ENCODE measurements at places on chromosomes 6 and 20. TPM values are rescaled to one million over a fixed set of nuclear protein-coding genes. Genes with fewer than 3 reads are reported as not detected.

The MEP1A gene
- not detected for total RNA-seq

The SIM1 gene
- total RNA-seq: not detected

The EYA2 gene
- 9.1 TPM for total RNA-seq

The MPIG6B gene
- not detected for total RNA-seq

The ZSCAN16 gene
- total RNA-seq: 2.8 TPM

The AIF1 gene
- 91.0 TPM for total RNA-seq

GRCh38 chr6:138240476-138241245 lies 22.4 kb upstream of the PBOV1 start:
- no peak for DNase-seq

DNA sequence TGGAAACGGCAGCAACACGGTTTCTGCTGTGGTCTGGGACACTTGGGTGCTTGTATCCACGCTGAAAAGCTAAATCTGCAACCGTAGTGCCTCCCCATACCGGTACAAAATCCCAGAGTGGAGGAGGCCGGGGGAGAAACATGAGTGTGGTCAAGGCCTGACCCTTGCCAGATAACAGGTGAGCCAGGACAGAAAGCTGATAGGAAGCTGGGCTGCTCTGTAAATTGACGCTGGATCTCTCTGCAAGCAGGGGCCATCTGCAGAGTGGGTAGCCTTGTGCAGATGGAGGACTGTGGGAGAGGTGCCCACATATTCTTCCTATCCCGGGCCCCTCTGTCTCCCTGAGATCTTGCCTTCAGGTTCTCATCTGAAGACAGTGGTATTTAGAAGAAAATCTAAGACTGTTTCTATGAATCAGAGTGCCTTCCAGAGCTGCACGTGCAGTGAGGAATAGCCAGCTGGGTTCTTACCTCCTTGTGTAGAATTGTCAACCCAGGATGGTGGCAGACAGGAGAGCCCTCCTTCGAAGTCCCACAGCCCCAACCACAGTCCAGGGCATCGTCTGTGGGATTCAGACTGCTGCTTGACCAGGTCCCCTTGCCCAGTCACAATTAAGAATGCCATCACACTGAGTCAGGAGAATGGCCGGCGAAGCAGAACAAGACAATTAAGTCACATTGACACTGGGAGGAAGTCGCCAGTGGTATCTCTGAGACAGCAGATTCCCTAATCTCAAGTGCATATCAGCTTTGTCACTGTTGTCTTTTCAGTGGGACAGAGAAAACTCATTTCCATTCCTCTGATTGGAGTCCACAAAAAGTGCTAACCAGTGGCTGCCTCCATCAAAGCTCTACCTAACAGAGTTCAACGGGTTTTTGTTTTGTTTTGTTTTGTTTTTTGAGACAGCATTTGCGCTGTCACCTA lies 100.0 kb upstream of the RIPOR2 start:
- no peak for DNase-seq

- no peak for DNase-seq
These were observed 1.4 kb downstream of the PHACTR1 start for GRCh38 chr6:12718015-12718414.

- DNase-seq: no peak
These were observed 124.0 kb downstream of the JARID2 start for GRCh38 chr6:15369838-15370237.

DNA sequence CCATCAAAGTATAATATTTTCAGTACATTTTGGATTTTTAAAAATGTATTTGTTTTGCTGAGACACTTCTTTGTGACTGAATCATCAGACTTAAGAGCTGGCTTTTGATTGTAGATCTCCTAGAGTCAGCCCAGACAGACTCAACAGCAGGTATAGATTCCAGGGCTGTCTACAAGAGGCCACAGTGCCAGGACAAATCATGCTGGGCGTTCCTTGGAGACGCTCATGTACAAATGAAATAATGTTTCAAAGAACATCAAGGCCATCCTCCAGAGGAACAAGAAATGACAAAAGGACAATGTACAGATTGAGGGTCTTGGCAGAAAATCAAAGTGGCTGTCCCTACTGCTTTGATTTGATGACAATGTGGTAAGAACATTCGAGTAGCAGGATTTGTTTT lies 369.3 kb downstream of the GRIK2 start:
- DNase-seq: no peak

- DNase-seq: no peak
These were observed 334.3 kb downstream of the ZFAND3 start for GRCh38 chr6:38153798-38154345.

- no peak for DNase-seq
These were observed 41.4 kb downstream of the TRMT6 start for GRCh38 chr20:5908981-5909380.

GRCh38 chr6:79302341-79302740 lies 67.9 kb upstream of the HMGN3 start:
- no peak for DNase-seq

DNA sequence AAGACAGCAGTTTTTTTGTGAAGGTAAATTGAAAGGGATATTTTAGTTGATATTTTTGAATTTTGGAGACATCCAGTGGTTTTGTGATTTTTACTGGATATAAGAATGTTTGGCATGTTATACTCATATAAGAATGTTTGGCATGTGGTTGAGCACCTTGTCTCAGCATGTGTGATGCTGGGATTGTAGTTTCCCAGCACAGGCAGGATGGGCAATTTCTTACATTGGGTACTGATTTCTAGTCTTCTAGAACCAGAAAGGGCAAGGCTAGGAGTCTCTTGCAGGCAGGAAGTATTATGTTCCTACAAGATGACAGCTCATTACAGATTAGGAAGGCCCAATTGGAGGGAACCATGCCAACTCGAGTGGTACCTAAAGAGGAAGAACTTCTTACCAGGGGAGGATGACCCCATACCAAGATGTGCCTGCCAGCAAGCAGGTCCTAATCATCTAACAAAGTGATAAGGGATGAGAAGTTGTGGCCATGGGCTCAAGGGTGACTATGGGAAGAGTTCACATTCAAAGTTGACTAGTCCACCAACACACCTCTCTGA lies 377.8 kb downstream of the UTRN start:
- DNase-seq: no peak

DNA sequence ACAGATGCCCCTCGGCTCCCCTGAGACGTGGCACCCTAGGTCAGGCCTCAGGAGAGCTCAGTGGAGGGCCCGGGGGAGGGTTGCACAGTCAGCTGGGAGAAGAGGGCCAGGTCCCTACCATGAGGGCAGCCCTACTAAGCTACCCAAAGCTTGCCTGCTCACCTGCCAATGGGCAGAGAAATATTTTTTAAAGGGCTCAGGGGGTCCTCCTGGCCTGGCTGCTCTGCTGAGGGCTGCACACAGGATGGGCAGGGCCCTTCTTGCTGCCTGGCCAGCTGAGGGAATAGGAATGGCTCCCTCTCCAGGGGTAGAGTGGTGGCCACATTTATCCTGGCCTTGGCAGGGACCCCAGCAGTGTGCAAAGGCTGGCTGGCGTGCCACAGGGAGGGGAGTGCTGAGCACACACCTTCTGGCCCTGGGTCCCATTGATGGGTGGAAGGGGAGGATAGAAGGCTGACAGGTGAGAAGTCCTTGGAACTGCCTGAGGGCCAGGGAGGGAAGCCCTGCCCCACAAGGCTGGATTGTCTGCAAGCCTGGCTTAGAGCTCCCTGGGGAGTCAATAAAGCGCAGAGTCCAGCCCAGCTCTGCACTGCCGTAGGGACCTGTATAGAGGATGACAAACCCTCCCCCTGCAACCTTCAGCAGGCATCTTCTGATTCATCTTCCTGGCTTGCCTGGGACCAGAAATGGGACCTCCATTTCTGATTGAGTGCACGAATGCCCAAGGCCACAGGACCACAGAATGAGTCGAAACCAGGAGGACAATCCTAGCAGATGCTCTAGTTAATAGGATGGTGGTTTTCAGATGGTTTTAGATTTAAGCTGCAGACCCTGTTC lies 62.1 kb downstream of the NOL4L start:
- no peak for DNase-seq

DNA sequence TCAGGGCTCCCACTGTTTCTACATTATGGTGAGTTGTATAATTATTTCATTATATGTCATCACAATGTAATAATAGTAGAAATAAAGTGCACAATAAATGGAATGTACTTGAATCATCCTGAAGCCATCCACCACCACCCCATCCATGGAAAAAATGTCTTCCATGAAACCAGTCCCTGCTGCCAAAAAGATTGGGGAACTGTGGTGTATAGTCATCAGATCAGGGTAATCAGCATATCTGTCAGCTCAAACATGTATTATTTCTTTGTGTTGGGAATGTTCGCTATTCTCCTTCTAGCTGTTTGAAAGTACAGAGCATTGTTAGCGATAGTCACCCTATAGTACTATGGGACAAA lies 33.8 kb upstream of the SLC22A23 start:
- no peak for DNase-seq

DNA sequence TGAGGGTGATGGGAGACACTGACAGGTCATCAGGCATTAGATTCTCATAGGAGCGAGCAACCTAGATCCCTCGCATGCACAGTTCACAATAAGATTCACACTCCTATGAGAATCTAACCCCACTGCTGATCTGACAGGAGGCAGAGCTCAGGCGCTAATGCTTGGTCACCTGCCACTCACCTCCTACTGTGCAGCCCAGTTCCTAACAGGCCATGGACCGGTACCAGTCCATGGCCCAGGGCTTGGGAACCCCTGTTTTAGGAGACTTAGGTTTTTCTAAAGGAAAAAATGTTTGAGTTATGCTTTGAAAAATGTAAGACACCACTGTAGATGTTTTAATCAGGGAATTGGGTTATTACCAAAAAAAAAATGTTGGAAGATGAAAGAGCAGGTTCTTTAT lies 6.7 kb downstream of the HLA-E start:
- no peak for DNase-seq

- no peak for DNase-seq
These were observed 13.4 kb downstream of the SNX14 start for GRCh38 chr6:85580118-85580877.

DNA sequence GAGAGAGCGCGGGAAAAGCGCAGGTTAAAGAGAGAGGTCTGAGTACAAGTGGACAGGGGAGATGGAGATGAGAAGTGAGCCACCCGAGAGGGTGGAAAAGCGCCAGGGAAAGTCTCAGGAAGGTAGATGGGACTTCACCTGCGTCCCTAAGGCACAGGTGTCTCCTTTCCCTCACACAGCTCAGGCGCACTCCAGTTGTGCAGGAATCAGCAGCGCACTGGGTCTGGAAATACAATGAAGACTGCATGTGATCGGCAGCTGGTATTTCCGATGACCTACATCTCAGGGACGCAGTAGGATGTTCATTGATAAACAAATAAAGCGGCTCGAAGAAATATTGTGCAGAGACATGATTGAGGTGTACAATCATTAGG lies 432 bp upstream of the KHDRBS2 start:
- DNase-seq: no peak

- no peak for DNase-seq
These were observed 9.2 kb upstream of the IL17F start for GRCh38 chr6:52253494-52253893.

GRCh38 chr6:76506808-76507207 lies 434.3 kb upstream of the IMPG1 start:
- no peak for DNase-seq

GRCh38 chr20:6685181-6685582 lies 82.3 kb upstream of the BMP2 start:
- DNase-seq: no peak

DNA sequence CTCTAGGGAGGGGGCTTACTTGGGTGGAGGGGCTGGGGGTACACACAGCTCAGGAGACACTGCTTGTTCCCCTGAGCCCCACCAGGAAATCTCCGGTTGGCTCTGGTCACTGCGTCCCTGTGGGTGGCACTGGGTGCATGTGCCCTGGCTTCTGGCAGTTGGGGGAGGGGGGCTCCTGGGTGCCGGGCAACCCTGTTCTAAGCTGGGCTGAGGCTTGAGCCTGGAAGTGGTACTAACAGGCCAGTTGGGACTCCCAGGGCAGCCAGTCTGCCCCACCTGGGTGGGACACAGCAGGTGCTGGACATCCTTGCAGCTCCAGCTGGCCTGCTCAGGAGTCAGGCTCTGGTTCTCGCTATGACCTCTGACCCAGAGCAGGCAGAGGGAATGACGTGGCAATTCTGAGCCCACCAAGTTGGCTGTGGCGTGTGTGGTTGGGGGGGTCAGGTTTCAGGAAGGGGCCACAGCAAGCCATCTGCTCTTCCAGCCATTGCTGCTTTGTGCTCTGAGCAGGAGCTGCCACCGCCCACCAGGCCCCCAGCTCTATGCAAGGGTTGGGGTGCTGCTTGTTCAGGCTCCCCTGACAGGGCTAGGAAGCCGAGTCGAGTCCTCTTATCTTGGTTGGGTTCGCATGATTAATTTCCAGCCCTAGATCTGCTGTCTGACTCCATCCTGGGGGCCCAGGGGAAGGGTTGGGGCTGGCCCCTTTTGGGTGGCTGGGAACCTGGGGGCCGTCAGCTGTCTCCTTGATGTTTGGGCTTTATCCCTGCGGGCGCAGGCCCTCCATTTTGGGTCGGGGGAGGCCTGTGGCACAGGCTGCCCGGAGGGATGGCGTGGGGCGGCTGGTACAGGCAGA lies 590 bp downstream of the C20orf204 start:
- no peak for DNase-seq

GRCh38 chr6:127182501-127182900 lies 64.0 kb downstream of the RSPO3 start:
- DNase-seq: no peak

GRCh38 chr6:144921206-144921975 lies 636.3 kb downstream of the UTRN start:
- no peak for DNase-seq

- DNase-seq: no peak
These were observed 6.0 kb upstream of the PTGIS start for GRCh38 chr20:49573900-49574416.

- DNase-seq: no peak
These were observed 83.4 kb downstream of the TCP11 start for GRCh38 chr6:35057449-35058357.

DNA sequence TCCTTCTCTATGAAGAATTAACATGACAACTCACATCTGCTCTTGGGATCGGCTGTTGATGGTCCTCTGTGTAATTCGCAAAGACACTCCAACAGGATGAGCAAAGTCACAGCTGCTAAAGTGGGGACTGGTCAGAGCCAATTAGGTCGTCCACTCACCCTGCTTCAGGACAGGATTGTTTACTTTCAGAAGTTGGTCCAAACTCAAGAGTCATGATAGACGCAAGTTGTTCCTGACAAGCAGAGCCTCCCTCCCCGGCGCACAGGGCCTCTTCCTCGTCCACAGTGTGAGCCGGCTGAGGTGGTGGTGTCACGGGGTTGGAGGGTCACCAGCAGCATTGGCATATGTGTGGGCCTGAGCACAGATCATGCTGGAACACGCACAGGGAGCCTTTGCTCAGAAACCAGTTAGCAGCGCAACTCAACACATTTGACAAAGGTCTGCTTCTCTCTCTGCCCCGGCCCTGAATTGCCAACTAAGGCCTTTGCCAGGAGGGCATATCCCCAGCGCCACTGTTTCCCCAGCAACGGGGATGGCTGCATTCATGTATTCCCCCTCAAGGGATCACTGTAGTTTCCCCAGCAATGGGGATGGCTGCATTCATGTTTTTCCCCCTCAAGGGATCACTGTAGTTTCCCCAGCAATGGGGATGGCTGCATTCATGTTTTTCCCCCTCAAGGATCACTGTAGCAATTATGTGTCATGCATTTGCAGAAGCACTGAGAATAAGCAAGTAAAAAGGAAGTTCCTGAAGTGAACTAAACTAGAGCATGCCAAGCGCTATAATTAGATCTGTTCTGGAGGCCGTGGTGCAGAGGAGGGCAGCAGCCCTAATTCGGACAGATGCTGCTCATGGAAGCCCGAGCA lies 111.7 kb downstream of the THBS2 start:
- no peak for DNase-seq
